ENCODE measurements at places on chromosomes 2 and 18.

DNA sequence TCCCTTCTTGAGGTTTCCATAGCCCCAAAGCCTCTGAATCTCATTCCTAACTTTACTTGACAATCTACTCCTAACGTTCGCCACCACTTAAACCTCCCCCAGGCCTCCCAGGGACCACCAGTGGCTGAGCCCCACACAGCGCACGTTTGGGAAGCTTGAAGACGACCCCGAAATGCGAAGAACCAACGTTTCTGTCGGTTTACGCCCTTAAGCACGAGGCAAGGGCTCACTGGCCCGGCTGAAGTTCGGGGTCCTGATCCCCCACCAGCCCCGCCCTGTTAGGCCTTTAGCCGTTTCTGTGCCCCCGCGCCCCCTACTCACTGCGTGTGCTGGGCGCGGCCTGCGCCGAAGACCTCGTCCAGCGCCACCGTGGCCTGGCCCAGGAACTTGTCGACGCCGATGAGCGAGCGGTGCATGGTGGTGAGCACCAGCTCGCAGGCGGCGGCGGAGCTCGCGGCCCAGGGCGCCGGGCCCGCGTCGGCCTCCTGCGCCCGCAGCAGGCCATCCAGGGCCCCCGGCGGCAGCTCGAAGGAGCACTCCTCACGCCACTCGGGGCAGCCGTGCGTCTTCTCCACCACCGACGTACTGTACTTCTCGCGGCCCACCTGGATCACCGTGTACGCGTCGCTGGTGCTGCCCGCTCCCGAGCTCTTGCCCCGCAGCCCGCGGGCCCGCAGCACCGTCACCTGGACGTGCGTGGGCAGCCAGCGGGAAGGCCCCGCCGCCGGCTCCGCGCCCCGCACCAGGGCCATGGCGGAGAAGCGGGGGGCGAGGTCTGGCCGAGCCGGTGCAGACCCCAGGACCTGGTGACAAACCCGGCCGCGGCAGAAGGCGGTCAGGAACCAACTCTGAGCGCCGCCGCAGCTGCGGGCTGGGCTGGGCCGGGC is 479 bp downstream of the RAB11FIP5 start:
- DNase-seq = peak; percentile 29

DNA sequence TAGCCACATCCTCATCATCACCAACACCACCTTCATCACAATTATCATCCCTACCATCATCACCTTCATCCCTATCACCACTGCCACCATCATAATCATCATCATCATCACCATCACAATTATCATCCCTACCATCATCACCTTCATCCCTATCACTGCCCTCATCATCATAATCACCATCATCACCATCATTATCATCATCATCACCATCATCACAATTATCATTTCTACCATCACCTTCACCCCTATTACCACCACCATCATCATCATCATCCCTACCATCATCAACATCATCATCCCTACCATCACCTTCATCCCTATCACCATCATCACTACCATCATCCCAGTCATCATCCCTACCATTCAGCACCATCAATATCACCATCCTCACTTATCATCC is 140.5 kb downstream of the LOXHD1 start:
- DNase-seq = no peak

- DNase-seq = no peak
These were observed 208.1 kb downstream of the CLIP4 start for GRCh38 chr2:29323301-29323700.

DNA sequence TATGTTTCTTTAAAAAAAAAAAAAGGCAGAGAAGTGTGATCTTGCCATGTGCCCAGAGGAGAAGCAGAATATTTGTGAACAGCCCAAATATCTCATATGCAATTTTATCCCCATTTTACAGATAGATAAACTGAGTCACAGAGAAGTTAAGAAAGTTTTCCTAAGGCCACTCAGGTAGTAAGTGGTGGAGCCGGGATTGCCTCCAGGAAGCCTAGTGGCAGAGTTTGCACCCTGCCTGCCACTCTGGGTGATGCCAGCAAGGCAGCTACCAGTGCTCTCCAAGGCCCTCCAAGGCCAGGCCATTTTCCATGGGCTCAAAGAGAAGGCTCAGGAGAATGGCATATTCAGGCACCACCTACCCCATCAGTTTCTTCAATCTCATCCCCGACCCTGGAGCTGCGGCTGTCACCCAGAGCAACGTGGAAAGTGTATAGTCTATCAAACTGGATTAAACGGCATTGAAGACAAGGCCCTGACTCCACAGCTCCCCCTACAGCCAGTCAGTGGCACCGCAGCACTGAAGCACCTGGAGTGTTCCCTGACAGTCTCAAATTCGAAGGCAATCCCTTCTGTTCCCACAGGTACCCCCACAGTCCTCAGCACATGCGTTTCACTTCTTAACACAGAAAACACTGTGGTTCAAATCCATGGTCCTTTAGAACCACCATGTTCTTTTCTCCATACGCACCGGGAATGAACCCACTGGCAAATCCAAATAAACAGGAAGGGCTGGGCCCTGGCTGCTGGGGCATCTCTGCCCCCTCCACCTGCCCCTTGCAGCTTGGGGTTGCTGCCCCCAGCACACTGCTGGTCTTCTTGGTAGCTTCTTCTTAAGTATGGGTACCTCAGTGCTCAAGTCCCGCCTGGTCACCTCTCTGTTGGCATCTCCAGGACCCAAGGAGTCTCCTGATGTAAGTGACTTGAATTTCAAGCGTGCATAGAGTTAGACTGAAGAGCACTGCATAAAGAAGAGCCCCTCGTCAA is 175.3 kb downstream of the INHBB start:
- peak; percentile 72 for DNase-seq

GRCh38 chr2:187264612-187265011 is 183.4 kb downstream of the CALCRL start:
- DNase-seq = no peak

DNA sequence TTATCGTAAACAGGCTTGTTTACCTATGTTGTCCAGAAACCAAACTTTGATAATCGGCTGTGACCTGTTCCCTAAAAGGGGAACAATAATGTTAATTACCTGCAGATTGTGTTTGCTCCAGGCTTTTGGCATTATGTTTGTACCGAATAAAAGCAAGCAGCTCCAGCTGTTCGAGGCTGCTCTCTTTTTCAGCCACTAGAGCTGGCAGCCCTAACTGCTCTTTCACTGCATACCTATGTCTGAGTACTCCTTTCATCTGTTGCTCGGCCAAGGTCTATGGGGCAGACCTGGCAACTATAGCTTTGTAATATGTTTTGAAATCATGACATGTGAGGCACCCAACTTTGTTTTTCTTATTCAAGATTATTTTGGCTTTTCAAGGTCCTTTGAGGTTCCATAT is 77.8 kb upstream of the EHBP1 start:
- no peak for DNase-seq

GRCh38 chr2:190627448-190628412 is 21.2 kb upstream of the NAB1 start:
- DNase-seq = peak; percentile 35

- peak; percentile 24 for DNase-seq
These were observed 405.9 kb downstream of the XIRP2 start for GRCh38 chr2:167293943-167294775.

GRCh38 chr18:79558196-79558932 is 121.2 kb upstream of the CTDP1 start:
- no peak for DNase-seq

GRCh38 chr18:48808476-48808875 is 142.3 kb downstream of the SMAD7 start:
- DNase-seq = no peak

GRCh38 chr2:226403369-226403768 is 396.3 kb downstream of the IRS1 start:
- no peak for DNase-seq

Data from stimulated activated CD8-positive, alpha-beta memory T cell treated with anti-CD3 and anti-CD28 coated beads, Interleukin-4, amount 100 ng/mL, for 48 hours (primary cell).